Lung microvascular endothelial cell (primary cell): ENCODE measurements at places on chromosomes 7 and 10. TPM values are rescaled to one million over a fixed set of nuclear protein-coding genes. Genes with fewer than 3 reads are reported as not detected.
A peak's percentile ranks its signal among the peaks of the same experiment; 100 is the strongest.

GRCh38 chr7:2670720-2671391, 17.1 kb upstream of the AMZ1 start:
- peak; percentile 71 for DNase-seq

- DNase-seq: peak; percentile 26
Observed at GRCh38 chr10:52351914-52352330, 37.8 kb downstream of the DKK1 start.

DNA sequence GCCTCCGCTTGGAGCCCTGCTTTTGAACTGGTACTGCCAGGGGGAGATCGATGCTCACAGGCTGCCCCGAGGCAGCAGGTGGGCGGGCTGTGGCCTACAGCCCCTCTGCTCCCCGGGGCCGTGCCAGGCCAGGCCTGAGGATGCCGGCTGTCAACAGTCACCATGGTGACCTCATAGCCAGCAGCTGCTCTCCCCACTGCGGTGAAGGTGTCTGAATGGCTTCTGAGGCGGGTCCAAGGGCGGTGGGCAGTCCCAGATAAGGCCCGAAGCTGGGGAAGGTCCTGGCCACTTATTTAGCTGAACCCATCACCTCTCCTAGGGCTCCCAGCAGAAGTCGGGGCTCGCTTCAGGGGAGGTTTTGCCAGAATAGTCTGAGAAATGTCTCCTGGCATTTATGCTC, 179.3 kb downstream of the ARHGAP12 start:
- no peak for DNase-seq

DNA sequence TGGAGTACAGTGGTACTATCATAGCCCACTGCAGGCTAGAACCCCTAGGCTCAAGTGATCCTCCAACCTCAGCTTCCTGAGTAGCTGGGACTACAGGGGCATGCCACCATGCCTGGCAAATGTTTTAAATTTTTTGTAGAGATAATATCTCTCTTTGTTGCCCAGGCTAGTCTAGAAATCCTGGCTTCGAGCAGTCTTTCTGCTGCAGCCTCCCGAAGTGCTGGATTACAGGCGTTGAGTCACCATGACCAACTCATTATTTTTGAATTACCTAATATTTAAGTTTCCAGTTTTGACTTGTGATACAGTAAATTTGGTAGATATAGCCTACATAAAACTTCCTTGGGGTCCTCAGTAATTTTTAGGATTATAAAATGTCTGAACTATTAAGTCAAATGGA, 74.1 kb downstream of the RUNDC3B start:
- no peak for DNase-seq

DNA sequence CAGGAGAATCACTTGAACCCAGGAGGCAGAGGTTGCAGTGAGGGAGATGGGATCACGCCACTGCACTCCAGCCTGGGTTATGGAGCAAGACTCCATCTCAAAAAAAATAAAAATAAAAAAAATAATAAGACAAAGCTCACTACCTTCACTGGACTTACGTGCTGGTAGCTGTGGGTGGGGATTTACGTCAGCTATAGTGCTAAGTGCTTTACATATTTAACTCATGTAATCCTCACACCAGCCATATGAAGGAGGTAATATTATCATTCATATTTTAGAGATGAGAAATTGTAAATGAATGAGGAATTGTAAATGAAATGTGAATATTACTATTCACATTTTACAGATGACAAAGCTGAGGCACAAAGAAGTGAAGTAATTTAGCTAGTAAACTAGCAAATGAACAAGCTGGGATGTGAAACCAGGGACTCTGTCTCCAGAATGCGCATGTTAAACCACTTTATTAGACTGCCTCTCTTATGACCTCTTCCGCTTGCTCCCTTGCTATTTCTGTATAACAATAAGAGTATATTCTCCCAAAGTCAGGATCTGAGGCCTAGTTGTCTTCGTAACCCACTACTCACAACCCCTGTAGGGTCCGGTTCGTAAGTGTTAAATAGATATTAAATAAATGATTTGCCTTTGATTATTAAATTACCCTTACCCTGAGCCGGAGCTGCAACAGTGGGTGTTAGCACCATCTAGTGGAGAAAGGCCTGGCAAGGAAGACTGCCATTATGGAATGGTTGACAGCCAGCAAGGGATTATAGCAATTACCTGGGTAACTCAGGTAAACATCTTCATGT, 70.2 kb downstream of the HTR7 start:
- peak; percentile 55 for DNase-seq

Gene LIPF
- total RNA-seq: not detected in 2 replicates

Gene ZCWPW1
- total RNA-seq: 0.44 and 0.79 TPM in 2 replicates

- DNase-seq: no peak
Observed at GRCh38 chr10:74223755-74224529, 72.9 kb downstream of the ADK start.

Gene ANKRD2
- 0.20 and 0.44 TPM in 2 replicates for total RNA-seq

DNA sequence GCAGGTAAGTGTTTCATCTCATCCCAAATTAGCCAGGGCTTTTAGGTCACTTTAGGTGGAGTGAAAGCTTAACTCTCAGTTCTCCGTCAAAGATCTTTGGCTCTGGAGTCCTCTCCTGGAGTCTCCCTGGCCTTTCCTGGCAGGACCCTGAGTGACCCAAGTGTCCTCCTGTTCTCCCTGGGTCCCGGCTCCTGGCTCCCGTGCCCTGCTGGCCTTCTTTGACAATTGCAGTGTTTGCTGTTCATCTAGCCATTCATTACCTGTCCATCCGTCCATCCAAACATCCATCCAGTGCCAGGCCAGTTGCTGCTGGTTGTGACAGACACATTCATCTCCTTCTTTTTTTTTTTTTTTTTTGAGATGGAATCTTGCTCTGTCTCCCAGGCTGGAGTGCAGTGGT, 6.2 kb upstream of the TPST1 start:
- DNase-seq: no peak

DNA sequence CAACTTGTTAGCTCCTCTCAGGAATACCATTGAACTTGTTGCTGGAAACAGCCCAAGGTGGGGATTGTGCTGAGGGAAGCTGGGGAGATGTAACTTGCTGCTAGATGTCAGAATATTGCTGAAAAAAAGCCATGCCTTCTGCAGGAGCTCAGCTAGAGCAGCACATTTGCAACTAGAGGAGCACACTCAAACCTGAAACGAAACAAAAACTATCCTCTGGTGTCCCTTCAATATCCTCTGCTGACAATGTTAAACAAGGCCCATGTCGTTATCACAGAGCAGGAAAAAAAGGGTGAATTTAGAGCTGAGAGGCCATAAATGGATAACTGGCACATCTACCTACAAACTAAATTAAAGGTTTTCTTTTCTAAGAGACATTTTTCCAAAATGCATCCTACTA, 53.7 kb upstream of the MACC1 start:
- DNase-seq: no peak

- peak; percentile 91 for DNase-seq
Observed at GRCh38 chr10:95841661-95842498, 65.9 kb upstream of the CC2D2B start.

DNA sequence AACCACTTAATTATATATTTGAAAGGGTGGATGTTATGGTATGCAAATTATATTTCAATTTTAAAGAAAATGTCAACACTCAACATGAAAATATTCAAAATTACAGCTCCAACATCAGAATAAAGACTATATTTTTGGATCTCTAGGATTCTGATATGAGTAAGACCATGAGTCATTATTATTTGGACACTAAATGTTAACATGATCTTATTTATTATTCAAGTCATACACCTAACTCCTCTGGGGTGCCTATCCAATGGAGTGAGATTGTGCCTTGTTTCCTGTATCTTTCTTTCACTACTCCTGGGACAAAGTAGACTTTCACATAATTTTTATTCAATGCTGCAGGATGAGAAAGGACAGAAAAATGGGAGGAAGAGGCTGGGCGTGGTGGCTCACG, 135.2 kb upstream of the PRSS1 start:
- no peak for DNase-seq

- no peak for DNase-seq
Observed at GRCh38 chr10:58954178-58954577, 222.3 kb upstream of the PHYHIPL start.

GRCh38 chr10:88989824-88990383, 694 bp upstream of the FAS start:
- peak; percentile 40 for DNase-seq

- DNase-seq: no peak
Observed at GRCh38 chr10:129531195-129531968, 64.3 kb downstream of the MGMT start.
